ENCODE measurements at places on chromosomes 7 and 10.

DNA sequence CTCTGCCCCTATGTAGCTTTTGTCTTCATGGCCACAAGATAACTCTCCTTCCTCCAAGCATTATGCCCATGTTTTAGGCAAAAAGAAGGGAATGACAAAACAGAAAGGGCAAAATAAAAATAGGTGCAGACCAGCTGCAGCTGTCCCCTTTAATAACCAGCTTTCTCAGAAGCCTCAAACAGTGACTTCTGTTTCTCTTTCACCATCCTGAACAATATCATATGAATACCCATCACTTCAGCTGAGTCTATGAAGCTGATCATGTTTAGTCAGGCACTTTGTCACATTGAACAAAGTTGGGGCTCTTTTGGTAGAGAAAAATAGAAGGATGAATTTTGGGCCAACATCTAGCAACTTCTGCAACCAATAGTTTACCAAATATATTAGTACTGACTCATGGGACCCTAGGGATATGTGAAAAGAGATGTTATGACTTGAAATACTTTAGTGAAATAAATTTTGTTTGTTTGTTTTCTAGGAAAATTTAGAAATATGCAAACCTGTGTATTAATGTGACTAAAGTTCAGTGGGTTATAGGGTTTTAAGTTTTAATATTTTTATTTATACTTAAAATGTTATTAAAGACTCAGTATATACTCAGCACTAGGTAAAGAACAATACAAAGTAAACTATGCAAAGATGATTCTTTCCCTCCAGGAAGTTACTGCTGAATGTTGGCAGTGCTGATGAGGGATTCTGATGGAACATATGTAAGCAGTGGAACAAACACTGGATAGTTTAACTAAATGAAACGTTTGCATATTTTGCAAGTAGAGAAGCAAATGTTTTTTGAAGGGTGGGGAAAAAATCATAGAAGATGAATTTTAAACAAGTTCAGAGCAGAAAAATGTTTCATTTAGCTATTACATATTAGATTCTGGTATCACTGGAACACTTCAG lies 133.7 kb downstream of the FOXP2 start:
- no peak for DNase-seq

- no peak for DNase-seq
Measured at GRCh38 chr10:80161321-80162083, 29.0 kb downstream of the PLAC9 start.

GRCh38 chr7:130397051-130397757 lies 16.9 kb downstream of the CPA1 start:
- no peak for DNase-seq

DNA sequence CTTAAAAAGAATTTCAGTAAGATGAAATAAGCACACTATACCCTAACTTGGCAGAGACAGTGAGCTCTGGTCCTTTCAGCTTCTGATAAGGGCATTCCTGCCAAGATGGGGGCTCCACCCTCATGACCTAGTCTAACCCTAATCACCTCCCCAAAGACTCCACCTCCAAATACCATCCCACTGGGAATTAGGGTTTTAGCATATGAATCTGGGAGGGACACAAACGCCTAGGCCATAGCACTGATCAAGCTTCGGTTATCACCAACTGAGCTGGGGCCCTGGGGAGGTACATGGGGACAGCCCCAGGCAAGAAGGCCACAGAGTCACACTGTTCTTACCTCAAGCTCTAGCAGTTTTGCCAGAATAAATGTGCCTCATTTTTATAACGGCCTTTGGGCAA lies 31.4 kb downstream of the PALS2 start:
- no peak for DNase-seq

GRCh38 chr7:21352540-21353387 lies 75.1 kb upstream of the SP4 start:
- DNase-seq: no peak

- DNase-seq: no peak
Measured at GRCh38 chr10:99654390-99655175, 4.7 kb upstream of the ENTPD7 start.

- no peak for DNase-seq
Measured at GRCh38 chr10:107814865-107815487, 650.5 kb upstream of the SORCS1 start.

DNA sequence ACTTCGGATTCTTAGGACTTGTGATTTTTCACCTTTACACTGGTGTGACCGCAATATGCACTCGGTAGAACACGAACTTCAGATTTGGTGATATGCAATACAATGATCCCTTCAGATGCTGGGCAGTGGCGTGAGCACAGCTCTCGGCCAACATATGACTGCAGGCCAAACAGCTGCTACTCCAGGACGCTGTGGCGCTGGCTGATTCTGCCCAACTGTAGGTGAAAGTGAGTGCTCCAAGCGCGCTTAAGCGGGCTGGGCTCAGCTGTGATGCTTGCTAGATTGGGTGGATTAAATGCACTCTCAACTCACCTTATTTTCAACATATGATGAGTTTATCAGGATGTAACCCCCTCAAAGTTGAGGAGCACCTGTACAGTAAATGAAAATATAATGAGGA lies 137.6 kb upstream of the RET start:
- no peak for DNase-seq

DNA sequence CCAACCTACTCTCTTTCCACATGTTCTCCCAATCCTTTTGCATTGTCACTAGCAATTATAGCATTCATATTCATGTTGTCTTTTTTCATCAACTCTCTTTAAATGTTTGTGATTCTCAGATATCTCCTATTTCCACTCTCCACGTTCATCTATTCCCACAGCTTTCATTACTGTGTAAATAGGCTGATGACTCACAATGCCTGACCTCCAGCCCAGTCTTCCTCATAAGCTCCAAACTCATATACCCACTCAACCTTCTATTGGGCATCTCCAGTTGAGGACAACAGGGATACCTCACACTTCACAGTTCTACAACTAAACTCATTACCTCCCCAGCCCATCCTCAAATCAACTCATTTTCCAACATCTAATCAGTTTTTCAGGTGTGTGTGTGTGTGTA lies 194.1 kb downstream of the DGKI start:
- no peak for DNase-seq

- DNase-seq: no peak
Measured at GRCh38 chr7:142790555-142790954, 19.8 kb downstream of the PRSS2 start.

GRCh38 chr7:1709281-1709680 lies 39.2 kb downstream of the ELFN1 start:
- no peak for DNase-seq

DNA sequence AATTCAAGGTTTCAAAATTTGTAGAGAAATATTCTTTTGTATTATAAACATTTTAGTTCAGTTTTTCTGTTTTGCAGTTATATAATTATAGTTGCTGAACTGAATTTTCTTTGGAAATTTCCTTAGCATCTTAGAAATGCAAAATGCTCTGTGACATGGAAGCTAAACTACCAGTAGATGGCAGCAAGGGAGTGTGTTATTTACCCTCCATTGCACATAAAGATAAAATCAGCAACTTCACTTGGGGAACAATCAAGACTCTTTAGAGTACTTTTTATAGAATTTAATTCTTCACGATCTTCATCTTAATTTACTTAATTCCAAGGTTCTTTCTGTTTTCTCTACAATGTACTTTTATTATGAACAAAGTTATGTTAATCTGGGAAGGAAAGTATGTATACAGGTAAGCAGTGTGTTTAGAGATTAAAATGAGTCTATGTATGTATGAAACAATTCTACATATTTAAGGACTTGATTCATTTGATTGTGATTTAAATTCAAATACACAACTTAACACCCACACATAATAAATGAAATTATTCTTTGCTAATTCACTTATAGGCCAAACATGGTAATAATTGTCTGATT lies 404.2 kb downstream of the THSD7A start:
- DNase-seq: no peak

DNA sequence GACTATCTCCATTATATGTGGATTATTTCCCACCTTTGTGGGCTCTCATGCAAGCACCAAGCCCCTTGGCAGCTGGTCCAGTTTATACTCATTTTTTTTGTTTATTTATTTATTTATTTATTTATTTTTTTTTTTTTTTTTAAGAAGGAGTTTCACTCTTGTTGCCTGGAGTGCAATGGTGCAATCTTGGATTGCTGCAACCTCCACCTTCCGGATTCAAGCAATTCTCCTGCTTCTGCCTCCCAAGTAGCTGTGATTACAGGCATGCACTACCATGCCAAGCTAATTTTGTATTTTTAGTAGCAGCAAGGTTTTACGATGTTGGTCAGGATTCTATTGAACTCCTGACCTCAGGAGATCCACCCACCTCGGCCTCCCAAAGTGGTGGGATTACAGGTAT lies 2.8 kb downstream of the PRTFDC1 start:
- DNase-seq: no peak

GRCh38 chr10:36182179-36182566 lies 540.1 kb upstream of the FZD8 start:
- DNase-seq: no peak

DNA sequence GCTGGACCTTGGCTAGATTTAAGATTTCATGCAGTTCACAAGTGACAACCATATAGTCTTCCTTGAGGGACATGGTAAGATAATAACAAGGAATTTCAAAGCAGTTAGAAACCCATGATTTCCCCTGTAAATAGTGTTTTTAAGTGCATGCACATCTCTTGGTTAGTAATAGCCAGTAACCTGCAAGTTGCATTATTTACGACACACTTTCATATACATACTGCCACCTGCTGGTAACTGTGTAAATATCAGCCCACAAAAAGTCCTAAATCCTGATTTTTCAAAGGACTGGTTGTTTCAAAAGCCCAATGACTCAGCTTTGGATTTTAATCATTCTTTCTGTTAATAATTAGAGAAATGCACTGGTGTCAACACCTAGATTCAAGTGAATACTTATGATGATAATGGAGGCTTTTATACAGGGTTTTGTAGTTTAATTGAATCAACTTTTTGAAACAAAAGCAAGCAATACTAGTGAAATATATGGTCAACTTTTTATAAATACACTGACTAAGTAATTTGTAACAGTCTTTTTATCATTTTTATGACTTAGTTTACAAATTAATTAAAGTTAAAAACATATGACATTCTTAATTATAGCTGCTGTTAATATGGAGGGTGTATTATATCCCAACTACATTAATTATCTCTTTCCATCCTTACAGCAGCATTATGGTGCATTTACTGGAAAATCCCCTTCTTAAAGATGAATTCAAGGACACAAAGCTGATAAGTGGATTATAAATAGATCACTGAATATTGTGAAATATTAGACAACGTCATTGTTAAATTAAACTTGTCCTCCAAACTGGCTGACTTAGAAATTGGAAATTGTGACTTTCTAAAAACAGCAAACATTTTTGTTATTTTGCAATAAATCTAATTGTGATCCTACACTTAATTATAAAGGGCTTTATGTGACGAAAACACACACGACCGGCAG lies 367.7 kb upstream of the SEMA3D start:
- peak; percentile 42 for DNase-seq

GRCh38 chr7:151491859-151492258 lies 27.8 kb downstream of the RHEB start:
- DNase-seq: no peak

- DNase-seq: no peak
Measured at GRCh38 chr7:159147246-159147645, 2.6 kb upstream of the VIPR2 start.

DNA sequence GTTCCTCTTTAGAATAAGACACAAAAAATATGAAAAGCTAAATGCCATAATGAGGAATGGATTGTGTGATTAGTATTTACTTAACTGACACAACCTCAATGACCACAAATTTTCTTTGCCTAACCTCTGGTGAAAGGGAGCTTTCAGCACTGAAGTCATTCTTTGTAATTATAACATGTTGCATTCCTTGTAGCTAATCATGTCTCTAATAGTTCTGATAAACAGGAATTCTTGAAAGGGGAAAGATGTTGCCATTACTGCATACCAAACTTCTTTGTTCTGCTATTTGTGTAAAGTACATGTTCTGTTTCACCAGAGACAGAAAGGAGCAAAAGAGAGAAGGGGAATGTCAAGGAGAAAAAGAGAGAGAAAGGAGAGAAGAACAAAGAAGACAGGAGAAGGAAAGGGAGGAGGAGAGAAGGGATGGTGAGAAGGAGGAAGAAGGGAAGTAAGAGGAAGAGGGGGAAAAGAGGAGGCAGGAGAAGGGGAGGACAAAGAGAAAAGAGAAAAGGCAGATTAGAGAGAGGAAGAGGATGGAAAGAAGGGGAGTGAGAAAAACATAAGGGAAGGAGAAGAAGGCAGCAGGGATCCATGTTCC lies 120.9 kb downstream of the SEMA3D start:
- no peak for DNase-seq

DNA sequence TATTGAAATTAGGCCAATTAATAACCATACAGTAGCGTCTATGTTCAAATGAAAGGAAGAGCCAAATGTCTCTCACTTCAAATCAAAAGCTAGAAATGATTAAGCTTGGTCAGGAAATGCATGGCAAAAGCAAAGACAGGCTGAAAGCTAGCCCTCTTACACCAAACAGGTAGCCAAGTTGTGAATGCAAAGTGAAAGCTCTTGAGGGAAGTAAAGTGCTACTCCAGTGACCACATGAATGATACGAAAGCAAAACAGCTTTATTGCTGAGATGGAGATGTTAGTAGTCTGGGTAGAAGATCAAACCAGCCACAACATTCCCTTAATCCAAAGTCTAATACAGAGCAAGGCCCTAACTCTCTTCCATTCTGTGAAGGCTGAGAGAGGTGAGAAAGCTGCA lies 123.8 kb downstream of the TEX36 start:
- DNase-seq: no peak

GRCh38 chr7:2792235-2792634 lies 51.9 kb downstream of the GNA12 start:
- no peak for DNase-seq

DNA sequence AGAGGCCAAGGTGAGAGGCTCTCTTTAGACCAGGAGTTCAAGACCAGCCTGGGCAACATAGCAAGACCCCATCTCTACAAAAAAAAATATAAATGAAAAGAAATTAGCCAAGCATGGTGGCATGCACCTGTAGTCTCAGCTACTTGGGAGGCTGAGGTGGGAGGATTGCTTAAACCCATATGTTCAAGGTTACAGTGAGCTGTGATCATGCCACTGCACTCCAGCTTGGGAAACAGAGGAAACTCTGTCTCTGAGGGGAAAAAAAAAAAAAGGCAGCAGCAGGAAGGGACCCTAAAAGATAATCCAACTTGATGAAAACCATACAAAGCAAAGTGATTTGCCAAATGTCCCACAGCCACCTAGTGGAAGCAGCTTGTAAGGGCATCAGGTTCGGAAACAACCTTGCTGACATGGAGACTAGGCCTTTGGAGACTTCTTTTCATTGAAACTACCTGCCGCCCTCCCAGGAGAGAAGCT lies 15.6 kb upstream of the PBLD start:
- DNase-seq: no peak

- DNase-seq: no peak
Measured at GRCh38 chr7:157719008-157719682, 382.3 kb downstream of the DNAJB6 start.

All from NCI-H2081 treated with DMSO at 0.1 percent for 48 hours (cell line).